Heart right ventricle (tissue), 16 donors: ENCODE measurements at places on chromosomes 5 and 9. TPM values are rescaled to one million over a fixed set of nuclear protein-coding genes. Genes with fewer than 3 reads are reported as not detected.

DNA sequence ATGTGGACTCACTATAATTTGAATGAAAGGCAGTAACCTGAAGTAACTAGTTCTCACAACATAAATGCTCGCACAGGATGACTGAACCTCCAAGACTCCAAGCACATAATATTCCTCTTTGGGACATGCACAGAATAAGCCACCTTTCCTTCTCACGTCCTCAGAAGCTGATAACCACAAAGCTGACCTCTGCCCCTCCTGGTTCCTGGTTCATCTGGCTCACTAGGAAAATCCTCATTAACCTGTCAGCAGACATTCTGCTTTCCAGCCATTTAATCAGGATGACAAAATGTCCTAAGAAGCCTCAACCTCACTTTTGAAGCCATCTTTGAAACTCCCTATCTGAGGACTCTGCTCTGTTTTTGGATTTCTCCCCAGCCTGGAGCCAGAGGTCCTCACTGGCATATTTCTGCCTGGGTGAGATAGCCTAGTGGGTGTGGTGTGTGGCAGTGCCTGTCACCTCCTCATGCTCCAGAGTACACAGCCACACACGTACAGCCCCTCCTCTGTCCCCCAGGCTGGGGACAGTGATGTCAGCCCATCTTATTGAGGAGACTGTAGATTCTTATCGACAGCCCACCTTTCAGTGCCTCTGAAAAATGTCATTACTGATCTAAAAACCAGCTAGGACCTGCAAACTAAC is 10.3 kb downstream of the ANKH start:
- DNase-seq: no peak

- DNase-seq: no peak
These were observed 117.3 kb downstream of the BRINP1 start for GRCh38 chr9:119251936-119252335.

The CORO2A gene
- 0.90 TPM for total RNA-seq

DNA sequence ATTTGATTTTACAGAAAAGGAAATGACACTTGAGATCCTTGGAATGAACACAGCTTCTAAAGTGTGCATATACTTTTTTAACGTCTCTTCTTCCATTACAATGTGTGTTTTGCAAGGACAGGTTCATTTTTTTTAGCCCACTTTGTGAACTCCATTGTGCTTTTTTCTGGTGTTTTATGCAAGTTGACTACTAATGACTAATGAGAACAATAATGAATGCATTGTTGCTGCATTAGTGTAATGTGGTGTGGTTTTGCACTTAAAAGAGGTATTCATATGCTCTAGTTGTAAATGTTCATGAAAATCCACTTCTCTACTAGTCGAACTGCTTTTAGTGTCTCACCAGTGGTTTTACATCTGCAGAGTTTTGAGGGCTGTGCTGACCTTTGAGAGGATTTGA is 93.6 kb downstream of the UHRF2 start:
- no peak for DNase-seq
